Stimulated activated CD4-positive, alpha-beta T cell treated with anti-CD3 and anti-CD28 coated beads, Interleukin-2, amount 100 ng/mL, for 24 hours (primary cell): ENCODE measurements at places on chromosomes 7 and 10.
A peak's percentile ranks its signal among the peaks of the same experiment; 100 is the strongest.

DNA sequence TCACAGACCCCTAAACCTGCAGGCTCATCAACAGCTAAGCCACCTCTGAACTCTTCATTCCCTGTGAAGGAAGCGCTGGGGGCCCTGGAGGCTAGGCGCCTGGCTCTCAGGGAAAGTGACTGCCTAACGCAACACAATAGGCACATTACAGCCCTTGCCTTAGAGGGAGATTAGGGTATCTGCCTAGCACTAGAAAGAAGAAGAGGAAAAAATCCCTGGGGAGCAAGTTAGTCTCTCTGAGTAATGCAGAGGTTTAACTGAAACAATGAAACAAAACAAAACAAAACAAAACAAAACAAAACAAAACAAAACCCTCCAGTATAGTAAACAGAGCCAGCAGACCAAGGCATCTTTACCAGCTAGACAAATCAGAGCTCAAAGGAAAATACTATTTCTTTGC is 2.6 kb downstream of the ZNF777 start:
- no peak for DNase-seq

- DNase-seq, result peak; percentile 80
Observed at GRCh38 chr10:112140110-112140970, 43.2 kb downstream of the GPAM start.

- no peak for DNase-seq
Observed at GRCh38 chr7:152341039-152341913, 94.5 kb downstream of the KMT2C start.

DNA sequence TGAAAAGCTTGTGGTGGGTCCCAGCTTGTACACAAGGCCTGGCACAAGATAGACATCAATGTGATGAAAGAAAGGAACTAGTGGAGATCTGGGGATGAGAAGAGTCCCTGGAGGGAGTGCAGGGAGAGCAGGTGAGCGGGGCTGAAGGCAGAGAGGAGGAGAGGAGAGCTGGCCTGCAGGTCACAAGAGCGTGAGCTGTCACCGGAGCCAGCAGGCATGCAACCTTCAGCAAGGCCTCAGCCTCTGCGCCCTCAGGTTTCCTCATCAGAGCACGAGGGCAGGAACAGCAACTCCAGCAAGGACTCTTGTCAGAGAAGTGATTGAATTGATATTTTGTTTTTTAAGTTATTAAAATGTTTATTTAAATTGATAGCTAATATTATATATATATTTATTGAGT is 188.6 kb downstream of the CXCL12 start:
- DNase-seq, result no peak

GRCh38 chr10:114709984-114710383 is 51.9 kb upstream of the ABLIM1 start:
- no peak for DNase-seq

- DNase-seq, result no peak
Observed at GRCh38 chr7:26726051-26726450, 138.3 kb downstream of the SKAP2 start.

DNA sequence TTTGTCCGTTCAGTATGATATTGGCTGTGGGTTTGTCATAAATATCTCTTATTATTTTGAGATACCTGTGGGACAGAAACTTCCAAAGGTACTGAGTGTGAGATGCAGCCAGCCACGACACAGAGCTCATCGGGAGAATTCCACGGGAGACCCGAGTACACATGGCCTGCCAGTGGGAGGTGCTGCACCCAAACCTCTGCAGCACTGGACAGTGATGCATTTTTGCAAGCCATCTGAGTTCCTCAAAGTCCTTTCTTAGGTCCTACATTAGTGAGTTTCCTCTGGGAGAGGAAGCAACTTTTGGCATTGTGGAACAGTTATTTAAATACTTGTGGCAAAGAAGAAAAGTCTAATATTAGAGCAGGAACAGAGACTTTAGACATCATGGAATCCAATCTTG is 77.5 kb downstream of the ARID5B start:
- no peak for DNase-seq

GRCh38 chr10:67587771-67588170 is 108.2 kb downstream of the CTNNA3 start:
- DNase-seq, result no peak

DNA sequence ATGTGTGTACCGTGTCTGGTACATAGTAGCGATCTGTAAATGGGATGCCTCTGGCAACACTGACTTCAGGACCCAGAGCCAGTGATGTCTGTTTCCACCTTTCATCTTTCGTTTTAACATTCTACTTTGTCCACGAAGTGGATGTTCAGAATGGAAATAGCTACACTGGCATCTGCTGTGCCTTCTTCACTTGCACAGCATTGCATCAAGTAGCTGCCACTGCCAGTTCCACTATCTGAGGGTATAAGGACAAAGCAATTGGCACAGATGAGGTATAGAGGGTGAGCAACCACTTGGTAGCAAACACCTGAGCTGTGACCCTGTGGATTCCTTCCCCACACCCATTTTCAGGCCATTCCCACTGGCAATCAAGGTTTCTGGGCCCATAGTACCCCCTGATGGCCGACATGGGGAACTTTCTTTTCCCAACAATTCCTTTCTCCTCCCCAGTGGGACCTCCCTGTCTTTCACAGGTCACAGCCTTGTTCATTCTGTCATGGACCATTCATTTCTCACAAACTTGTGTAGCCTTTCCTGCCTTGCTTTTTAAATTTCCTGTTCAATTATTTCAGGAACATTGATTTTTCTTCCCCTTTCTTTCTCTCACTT is 4.0 kb downstream of the ITGA8 start:
- DNase-seq, result no peak

DNA sequence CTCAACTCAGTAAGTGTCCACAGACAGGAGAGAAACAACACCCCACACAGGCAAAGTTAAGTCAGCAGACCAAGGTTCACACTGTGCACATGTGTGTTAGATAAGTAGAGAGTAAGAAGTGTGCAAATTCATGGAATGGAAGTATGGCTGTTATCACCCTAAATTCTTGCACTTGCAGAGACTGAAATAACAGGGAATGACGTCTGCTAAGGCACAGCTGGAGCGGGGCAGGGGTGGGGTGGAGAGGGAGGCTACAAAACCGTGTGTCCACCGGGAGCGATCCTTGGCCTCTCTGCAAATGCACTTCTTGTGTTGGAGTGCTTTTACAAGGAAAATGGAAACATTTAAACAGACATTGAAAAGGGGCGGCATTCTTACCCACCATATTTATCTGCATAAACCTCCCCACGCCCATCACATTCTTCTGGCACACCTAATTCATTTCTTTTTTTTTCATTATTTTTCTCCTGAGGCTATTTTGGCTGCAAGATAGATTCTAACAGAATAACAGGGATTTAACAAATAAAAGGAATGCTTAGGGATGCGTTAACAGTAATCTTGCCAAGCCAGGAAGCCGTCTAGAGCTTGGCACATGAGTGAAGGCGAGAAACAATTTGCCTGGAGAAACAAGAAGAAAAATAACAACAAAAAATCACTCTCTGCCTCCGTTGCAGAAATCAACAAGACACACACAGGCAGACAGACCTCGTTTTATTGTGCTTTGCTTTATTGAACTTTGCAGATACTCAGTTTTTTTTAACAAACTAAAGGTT is 30.1 kb downstream of the TNS3 start:
- DNase-seq, result no peak

DNA sequence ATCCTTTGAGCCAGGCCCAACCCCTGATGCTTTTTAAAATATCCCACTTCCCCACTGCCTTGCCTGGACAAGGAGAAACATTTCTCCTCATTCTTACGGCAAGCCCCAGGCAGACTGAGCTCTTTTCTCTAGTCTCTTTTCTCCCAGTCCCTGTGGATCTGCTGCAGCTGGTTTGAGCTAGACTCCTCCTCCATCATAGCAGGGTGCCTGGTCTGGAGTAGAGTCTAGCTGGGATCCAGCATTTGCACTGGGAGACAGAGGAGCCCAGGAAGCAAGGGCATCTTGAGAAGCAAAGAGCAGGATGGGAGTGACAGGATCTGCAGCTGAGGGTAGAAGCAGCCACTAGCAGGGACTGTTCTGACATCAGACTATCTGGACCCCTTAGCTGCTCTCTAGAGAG is 562.3 kb upstream of the COBL start:
- no peak for DNase-seq

- DNase-seq, result no peak
Observed at GRCh38 chr7:143181349-143181748, 1.9 kb upstream of the TAS2R39 start.

GRCh38 chr10:94465684-94466083 is 63.3 kb downstream of the TBC1D12 start:
- DNase-seq, result no peak

GRCh38 chr7:94057955-94058354 is 53.8 kb upstream of the BET1 start:
- DNase-seq, result no peak

GRCh38 chr10:13882119-13882711 is 295.4 kb downstream of the PRPF18 start:
- DNase-seq, result no peak

DNA sequence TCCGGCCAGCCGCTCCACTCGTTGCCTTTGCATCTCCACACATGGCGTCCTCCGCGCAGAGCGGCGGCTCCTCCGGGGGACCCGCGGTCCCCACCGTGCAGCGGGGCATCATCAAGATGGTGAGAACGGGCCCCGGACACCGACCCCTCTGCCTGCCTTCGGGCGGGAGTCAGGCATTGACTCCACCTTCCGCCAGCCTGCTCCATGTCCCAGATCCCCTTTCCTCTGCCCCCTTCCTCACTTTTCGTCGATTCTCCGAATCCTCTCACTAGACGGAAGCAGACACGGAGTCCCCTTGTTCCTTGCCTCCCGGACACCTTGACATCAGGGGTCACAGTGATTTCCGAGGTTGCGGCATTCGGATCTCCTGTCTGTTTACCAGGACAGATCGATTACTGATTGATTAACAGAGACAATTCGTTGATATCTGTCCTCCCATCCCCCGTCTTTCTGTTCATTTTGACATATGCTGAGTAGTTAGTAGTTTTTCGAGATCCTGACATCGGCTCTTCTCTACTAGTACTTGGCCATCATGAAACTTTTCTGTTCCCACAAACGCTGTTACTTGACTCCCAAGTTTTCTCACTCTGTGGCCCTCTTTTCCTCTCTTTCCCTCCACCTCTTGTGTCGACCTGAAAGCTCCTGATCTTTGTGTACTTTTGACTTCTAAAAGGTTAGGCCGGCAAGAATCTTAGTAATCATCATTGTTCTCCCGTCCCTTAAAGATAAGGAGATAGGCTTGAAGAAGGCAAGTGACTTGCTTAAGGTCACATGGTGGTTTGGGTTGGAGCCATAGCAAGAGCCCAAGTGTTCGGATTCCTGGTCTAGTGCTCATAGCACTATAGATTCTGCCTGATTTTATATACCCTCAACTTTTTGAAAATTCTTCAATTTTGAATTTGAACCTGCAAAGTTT is 597 bp downstream of the SND1 start:
- DNase-seq, result no peak

GRCh38 chr10:88689366-88689765 is 16.7 kb upstream of the LIPK start:
- DNase-seq, result no peak

GRCh38 chr7:101146-102046 is 91.0 kb upstream of the FAM20C start:
- no peak for DNase-seq

GRCh38 chr7:1349351-1349761 is 109.9 kb downstream of the MICALL2 start:
- no peak for DNase-seq

GRCh38 chr7:134695321-134695860 is 48.7 kb downstream of the BPGM start:
- DNase-seq, result no peak

GRCh38 chr10:110378533-110379108 is 73.9 kb upstream of the SMNDC1 start:
- DNase-seq, result no peak

DNA sequence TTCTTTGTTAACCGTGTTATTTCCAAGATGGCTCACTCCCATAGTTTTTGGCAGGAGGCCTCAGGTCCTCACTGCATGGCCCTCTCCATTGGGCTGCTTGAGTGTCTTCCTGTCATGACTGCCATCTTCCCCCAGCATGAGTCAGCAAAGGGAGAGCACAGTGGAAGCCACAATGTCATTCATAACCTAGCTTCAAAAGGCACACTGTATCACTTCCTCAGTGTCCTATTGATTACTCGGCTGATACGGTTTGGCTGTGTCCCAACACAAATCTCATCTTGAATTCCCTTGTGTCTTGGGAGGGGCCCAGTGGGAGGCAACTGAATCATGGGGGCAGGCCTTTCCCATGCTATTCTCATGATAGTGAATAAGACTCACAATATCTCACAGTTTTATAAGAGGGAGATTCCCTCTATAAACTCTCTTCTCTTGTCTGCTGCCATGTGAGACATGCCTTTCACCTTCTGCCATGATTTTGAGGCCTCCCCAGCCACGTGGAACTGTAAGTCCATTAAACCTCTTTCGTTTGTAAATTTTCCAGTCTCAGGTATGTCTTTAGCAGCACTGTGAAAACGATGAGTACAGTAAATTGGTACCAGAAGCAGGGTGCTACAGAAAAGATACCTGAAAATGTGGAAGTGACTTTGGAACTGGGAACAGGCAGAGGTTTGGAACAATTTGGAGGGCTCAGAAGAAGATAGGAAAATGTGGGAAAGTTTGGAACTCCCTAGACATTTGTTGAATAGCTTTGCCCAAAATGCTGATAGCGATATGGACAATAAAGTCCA is 106.5 kb downstream of the PRLHR start:
- no peak for DNase-seq

DNA sequence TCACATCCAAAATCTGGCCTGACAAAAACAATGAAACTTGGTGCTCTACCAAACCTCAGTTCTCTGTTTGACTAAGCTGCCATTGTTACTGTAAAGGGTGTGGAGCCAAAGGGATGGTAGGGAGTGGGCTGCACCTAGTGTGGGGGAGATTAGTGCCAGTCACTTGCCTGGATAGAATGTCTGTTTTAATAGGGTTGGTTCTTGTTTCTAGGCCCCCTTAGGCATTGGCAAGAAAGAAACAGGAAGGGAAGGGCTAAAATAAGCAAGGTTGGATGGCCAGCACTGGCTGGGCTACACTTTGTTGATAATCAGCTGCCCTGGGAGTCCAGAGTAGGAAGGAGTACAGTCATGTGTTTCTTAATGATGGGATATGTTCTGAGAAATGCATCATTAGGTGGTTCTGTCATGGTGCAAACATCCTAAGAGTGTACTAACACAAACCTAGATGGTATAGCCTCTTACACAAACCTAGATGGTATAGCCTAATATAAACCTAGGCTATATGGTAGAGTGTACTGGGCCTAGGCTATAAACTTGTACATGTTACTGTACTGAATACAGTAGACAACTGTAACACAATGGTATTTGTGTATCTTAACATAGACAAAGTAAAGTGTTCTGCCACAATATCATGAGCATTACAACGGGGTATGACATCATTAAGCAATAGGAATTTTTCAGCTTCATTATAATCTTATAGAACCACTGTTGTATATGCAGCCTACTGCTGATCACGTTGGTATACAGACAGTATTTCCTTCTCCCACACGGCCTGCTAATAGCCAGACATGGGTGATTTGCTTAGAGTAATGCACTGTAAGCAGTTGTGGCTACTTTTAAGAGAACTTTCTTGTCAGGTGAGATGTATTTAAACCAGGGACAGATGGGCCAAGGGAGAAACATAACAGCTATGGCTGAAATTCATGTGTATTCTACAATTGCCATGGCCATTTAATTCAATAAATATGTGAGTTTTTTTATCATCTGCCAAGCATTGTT is 15.4 kb downstream of the BBIP1 start:
- no peak for DNase-seq
